Right renal cortex interstitium (tissue), 3 donors: ENCODE measurements at places on chromosomes 1 and 21.

DNA sequence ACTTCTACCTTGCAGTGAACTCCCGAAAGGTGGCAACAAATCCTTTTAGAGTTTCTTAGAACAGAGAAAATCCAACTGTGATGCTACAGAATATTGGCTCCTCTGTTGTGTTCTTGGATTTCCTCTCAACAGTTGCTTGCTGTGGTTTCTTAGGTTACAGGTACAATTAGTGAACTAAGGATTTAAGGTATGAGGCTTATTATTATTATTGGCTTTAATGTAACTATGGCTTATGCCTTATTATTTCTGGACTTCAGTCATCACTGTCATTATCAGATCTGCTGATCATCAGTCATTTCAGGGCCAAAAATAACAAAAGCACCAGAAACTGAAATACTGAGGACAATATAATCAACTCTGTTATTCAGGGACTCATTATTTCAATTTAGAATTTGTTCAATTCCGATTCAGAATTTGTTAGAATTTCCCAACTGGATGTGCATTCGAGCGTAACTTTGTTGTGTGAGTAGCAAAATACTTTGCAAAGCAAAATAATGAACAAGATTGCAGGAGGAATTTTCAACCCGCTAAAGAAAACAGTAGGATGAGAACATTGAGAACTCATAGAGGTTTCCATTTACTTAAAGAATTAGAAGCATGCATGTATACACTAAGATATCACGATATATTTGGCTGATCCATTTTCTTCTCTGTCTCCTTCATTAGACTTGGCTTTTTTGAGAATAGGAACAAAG is 65.5 kb upstream of the AK4 start:
- DNase-seq: no peak

GRCh38 chr1:228289239-228289849 is 81.5 kb downstream of the OBSCN start:
- DNase-seq: no peak

GRCh38 chr1:78676347-78676982 is 26.8 kb downstream of the IFI44 start:
- peak; percentile 34 for DNase-seq

- no peak for DNase-seq
These were observed 107.6 kb upstream of the CSF3R start for GRCh38 chr1:36590264-36590663.

GRCh38 chr1:226519716-226520598 is 28.6 kb upstream of the STUM start:
- no peak for DNase-seq

DNA sequence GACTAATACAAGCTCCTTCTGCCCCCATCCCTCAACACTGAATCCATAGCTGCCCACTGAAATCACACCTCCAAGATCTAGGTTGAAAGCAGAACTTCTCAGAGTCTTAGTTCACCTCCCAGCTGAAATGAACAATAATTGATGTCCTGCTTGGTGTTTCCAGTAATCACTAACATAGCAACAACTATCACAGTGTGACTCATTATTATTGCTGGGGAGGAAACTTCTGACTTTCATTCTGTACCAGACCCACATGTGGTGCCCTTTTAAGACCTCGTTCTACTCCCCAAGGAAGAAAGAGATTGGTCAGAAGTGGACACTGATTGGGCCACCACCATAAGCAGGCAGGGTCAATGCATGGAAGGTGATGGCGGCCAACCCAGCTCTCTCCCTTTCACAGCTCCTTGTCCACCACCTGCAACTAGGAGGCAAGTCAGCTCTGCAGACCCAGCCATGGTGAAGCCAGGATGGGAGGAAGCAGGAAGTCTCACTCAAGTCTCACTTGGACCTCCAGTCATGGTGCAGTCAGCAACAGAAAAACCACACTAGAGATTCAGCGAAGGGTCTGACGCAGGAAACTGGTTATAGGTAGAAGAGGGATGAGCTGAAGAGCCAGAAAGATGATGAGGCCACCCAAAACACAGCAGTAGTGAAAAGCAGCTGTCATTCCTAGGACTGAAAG is 720.2 kb downstream of the PTPRU start:
- DNase-seq: no peak

DNA sequence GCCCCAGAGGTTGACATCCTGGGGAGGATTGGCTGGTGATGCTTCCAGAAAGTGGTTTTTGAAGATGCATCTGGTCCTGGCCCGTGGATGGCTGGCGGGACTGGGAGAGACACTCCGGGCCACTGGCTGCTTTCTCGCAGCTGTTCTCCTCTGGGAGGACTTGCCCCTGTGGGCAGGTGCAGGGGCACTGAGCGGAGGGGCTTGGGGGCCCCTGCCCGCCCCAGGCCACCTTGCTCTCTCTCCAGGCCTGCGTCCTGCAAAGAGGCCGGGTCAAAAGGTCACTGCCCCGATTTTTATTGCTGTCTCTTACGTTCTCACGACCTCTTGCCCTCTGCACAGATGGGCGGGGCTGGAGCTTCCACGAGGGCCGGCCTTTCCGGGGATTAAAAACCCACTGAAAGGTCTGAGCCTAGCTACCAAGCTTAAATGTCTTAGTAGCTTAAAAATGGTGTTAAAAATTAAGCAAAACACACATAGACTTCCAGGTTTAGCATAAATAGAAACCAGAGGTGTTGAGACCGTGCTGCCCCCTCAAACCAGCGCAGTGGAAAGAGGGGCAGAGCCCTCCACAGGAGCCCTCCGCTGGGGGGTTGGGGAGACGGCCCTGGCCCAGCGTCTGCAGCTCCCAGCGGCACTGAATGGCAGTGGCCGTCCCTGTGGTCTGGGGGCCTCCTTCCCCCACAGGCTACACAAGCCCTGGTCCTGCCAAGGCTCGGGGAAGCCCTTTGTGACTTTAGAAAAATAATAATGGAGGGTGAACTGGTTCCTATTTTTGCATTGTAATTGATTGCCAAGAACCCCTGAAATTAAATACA is 43.9 kb downstream of the SKI start:
- DNase-seq: no peak
